Peyer's patch (tissue), 4 donors: ENCODE measurements at places on chromosomes 13 and 19.

GRCh38 chr19:55231391-55232285 is 3.1 kb upstream of the TMEM86B start:
- H3K27me3 ChIP-seq = no peaks in the 10 kb centered on the region
- no peaks in the 10 kb centered on the region for H3K4me1 ChIP-seq
- H3K36me3 ChIP-seq = no peaks in the 10 kb centered on the region

DNA sequence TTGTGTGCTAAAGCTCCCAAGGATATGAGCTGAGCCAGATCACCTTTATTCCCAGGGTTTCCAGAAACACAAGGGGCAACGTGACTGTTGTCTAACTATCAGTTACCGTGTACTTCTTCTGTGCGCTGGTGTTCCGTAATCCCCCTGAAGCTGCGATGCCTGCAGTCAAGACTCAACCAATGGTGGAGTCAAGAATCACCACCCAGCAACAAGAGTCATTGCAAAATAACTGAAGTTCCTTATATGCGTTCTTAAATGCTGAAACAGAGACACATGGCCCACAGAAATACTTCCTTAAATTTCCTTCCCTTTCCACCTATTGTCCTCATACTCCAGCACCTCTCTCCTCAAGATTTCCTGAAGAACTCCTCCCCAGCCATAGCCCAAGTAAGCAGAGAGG is 200.2 kb downstream of the KATNAL1 start:
- no peaks in the 10 kb centered on the region for H3K4me1 ChIP-seq
- no peak overlapping the region for H3K4me3 ChIP-seq
- no peak overlapping the region for H3K27ac ChIP-seq
- DNase-seq = no peak
- H3K36me3 ChIP-seq = no peaks in the 10 kb centered on the region
- H3K27me3 ChIP-seq = no peaks in the 10 kb centered on the region

- no peaks in the 10 kb centered on the region for H3K36me3 ChIP-seq
- H3K27me3 ChIP-seq = no peaks in the 10 kb centered on the region
- H3K27ac ChIP-seq = no peak overlapping the region
- H3K4me3 ChIP-seq = no peak overlapping the region
Observed at GRCh38 chr19:5298471-5298901, 42.1 kb downstream of the PTPRS start.

DNA sequence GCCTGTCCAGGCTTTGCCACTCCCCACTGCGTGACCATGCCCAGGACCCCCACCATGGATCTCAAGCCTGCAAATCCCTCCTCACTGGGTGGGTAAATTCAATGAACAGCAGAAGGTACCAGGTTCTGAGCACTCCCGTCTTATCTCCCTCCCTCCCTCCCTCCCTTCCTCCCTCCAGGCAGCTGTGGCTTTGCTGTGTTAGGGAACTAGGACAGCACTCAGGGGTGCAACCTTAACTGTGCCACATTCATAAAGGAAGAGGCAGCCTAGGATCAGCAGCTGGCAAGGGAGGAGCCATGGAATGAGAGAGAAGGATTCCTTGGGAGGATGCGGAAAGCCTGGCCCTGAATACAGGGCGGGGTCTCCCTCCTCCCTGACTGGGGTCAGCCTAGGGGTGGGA is 5.6 kb downstream of the CEACAM4 start:
- DNase-seq = no peak
- no peaks in the 10 kb centered on the region for H3K27me3 ChIP-seq
- no peak overlapping the region for H3K4me3 ChIP-seq
- no peak overlapping the region for H3K27ac ChIP-seq
- no peaks in the 10 kb centered on the region for H3K4me1 ChIP-seq

DNA sequence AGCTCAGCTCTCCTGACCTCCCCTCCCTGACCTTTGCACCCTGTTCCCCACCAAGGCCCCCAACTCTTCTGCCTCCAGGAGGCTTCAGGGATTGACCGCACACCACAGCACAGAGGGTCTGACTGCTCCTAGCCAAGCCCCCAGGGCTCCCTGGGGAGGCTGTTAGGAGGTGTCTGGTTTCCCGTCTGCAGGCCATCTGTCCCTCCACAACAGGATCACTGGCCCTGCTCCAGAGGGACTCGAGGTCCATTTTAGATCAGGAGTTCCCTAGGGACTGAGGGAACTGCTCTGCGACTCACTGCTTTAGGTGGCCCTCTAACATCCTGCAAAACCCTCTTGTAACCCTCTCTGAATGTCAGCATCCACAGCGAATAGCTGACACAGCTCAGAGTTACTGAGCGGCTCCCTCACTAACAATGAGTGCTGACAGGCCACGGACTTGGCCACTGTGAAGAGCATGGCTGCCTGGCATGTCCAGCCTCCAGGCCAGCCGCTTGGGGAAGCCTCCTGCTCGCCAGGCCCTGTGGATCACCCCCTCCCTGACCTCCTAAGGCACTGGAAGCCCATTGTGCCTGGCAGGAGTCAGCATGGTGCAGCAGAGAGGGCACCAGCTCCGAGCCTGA is 17.7 kb downstream of the GRIK5 start:
- H3K27me3 ChIP-seq = no peaks in the 10 kb centered on the region
- H3K4me1 ChIP-seq = no peaks in the 10 kb centered on the region
- no peak overlapping the region for H3K4me3 ChIP-seq
- no peak overlapping the region for H3K27ac ChIP-seq

DNA sequence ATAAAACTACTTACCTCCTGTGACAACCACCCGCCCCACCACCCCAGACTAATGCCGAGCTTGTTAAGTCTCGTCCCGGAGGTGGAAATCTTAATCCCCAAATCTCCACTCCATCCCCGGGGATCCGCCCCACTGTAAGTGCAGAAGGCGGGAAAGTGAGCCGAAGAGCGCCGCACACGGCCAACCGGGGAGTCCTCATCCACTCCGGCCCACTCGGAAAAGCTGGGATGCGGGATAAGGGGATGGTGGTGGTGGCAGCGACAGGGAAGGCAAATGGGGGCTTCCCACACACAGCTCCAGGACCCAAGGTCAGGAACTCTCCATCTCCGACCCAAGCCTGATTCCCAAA is 621 bp downstream of the FBL start:
- DNase-seq = no peak
- peak overlapping the region; percentile 87 for H3K27ac ChIP-seq
- H3K4me1 ChIP-seq = no peaks in the 10 kb centered on the region
- H3K27me3 ChIP-seq = no peaks in the 10 kb centered on the region

DNA sequence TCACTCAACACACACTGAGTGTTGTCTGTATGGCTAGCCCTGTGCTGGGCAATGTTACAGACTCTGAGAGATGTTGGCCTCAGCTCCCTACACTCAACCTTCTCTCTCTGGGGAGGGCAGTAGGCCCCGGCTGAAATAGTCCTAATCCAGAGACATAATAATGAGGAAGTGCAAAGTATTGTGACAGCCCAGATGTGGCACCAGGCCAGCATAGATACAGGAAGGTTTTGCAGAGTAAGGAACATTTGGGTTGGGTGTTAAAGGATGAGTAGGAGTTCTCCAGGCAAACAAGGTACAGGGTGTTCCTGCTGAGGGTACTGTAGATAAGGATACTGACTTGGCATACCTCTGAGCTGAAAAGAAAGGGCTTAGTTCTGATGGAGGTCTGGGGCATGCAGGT is 2.4 kb downstream of the LIN7B start:
- no peak overlapping the region for H3K27ac ChIP-seq
- H3K27me3 ChIP-seq = no peaks in the 10 kb centered on the region
- peak; percentile 62 for DNase-seq
- peaks cover 2% of the 10 kb centered on the region for H3K4me1 ChIP-seq
- no peak overlapping the region for H3K4me3 ChIP-seq

DNA sequence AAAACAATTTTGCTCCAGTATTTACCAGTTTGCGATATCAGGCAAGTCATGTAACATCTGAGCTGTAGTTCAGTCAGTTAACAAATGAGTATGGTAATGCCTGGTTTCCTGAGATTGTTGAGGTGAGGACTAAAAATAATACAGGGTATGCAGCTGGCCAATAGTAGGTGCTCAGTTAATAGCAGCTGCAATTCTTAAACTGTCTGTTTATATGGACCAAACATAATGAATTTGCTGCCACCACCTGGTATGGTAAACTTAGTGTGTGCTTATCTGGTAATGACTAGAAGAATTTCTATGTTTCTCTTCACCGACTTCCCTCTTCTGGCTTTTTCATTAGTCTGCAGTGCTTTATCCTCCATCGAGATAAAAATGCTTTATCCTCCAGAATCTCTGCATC is 9.1 kb downstream of the ZMYM2 start:
- no peak overlapping the region for H3K4me3 ChIP-seq
- H3K4me1 ChIP-seq = no peaks in the 10 kb centered on the region
- DNase-seq = no peak
- no peaks in the 10 kb centered on the region for H3K27me3 ChIP-seq
- H3K36me3 ChIP-seq = no peaks in the 10 kb centered on the region

DNA sequence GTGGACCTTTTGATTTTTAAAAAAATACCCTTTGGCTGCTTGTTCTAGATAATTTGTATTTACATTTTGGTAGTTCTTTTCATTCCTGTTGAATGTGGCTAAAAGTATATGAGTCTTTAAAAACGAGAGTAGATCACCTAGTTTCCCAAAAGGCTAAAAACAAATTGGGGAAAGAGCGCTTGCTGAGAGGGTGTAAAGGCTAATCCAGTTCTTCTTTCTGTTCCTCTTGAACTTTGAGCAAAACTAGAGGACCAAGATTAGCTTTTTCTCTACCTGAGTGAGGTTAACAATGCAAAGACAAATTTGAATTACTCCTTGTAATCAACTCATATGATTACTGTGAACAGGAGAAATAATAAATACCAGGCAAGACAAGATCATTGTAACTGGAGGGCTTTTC is 2513.2 kb downstream of the PCDH9 start:
- DNase-seq = no peak
- no peaks in the 10 kb centered on the region for H3K4me1 ChIP-seq
- H3K4me3 ChIP-seq = no peak overlapping the region
- H3K27ac ChIP-seq = no peak overlapping the region
- no peaks in the 10 kb centered on the region for H3K36me3 ChIP-seq

DNA sequence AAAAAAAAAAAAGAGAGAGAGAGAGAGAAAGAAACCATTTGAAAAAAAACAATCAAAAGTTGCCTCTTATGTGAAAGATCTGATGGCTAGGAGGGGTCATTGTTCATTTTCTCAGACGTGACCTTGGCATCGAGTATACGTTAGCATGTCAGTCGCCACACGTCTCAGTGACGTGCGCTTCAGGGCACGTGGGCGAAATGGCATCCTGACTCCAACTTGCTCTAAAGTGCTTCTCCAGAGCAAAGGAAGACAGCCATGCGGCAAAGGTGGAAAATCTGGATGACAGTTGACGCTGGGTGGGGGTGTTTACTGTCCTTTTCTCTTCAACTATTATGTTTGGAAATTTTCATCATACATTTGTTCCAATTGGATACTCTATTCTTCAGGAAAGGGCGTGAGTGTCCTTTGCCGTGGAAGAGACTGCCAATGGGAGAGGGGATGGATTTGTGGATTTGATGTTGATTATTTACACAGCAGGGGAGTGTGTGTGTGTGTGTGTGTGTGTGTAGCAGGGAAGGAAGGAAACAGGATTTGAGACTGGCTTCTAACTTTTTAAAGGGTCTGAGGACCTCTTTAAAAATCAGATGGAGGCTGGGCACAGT is 25.0 kb downstream of the KLF2 start:
- DNase-seq = no peak
- H3K36me3 ChIP-seq = no peaks in the 10 kb centered on the region
- no peaks in the 10 kb centered on the region for H3K27me3 ChIP-seq

DNA sequence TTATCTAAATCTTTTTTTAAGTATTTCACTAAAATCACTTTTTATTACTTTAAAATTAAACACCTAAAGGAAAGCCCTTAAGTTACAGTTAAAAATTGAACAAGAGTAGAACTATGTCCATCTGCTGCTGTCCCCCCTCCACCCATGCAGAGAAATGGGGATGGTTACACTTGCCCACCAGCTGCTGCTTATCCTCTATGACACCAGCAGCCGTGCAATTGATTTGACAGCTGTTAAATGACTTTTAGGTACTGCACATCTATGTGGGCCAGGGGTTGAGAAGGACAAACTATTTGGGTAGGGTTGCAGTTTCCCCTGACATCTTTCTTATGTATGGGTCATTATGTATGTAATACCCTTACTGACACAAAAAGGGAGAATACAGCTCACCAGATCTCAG is 77.2 kb downstream of the TBC1D4 start:
- H3K4me1 ChIP-seq = no peaks in the 10 kb centered on the region
- no peaks in the 10 kb centered on the region for H3K36me3 ChIP-seq
- no peak for DNase-seq
- H3K27ac ChIP-seq = no peak overlapping the region

- H3K36me3 ChIP-seq = no peaks in the 10 kb centered on the region
- H3K27ac ChIP-seq = no peak overlapping the region
- no peak for DNase-seq
Observed at GRCh38 chr19:30222428-30222873, 149.7 kb upstream of the ZNF536 start.

DNA sequence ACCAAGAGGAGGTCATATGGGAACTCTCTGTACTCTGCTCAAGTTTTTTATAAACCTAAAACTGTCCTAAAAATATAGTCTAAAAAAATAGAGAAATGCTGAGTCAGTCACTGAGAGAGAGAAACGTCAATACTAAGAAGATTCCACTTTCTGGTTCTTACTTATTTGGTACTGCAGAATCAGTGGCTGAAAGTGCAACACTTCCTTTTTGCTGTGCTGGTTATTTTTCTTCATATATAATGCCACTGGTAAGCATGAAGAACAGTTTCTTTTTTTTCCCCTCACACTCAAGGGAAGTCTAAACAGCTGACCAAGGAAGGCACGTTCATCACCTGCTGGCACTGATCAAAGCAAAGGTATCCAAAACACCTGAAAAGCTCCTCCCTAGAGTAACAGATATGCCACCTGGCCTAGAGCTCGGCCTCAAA is 44.3 kb upstream of the N4BP2L1 start:
- H3K36me3 ChIP-seq = no peaks in the 10 kb centered on the region
- H3K4me3 ChIP-seq = no peak overlapping the region
- H3K27ac ChIP-seq = no peak overlapping the region
- DNase-seq = no peak
- H3K27me3 ChIP-seq = no peaks in the 10 kb centered on the region

- no peaks in the 10 kb centered on the region for H3K36me3 ChIP-seq
- H3K27ac ChIP-seq = no peak overlapping the region
- H3K4me3 ChIP-seq = no peak overlapping the region
Observed at GRCh38 chr19:50599427-50599826, 31.2 kb upstream of the LRRC4B start.

DNA sequence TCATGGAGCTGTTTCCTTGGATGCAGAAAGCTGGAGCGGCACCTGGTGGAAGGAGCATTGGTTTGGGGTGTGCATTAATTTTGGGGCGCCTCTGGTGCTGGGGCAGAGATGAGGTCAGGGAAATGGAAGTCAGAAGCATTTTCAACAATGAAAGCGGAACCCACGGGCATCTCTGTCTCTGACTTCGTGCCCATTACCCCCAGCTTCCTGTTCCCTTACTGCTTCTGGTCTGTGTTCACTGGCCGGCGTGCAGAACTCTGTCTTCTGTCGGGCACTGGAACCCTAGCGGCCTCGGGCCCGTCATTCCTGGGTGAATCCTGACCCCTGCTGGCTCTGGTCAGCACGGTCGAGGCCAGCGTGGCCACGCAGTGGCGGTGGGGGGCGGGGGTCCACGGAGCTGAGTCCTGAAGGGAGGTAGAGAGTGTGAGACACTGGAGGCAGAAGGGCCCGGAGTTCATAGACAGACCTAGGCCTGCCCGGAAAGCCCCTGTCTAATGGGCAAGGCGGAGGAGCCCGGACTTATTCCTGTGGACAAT is 7.9 kb upstream of the LINGO3 start:
- H3K36me3 ChIP-seq = no peaks in the 10 kb centered on the region
- H3K4me3 ChIP-seq = no peak overlapping the region
- peak; percentile 69 for DNase-seq
- H3K27me3 ChIP-seq = peaks cover 12% of the 10 kb centered on the region

- no peaks in the 10 kb centered on the region for H3K36me3 ChIP-seq
- no peak overlapping the region for H3K27ac ChIP-seq
- H3K27me3 ChIP-seq = no peaks in the 10 kb centered on the region
- no peak overlapping the region for H3K4me3 ChIP-seq
Observed at GRCh38 chr13:51581148-51581820, 3.0 kb upstream of the WDFY2 start.
